Stimulated activated CD8-positive, alpha-beta memory T cell treated with anti-CD3 and anti-CD28 coated beads, Interleukin-7, amount 100 ng/mL, for 48 hours (primary cell): ENCODE measurements at places on chromosomes 16 and 17.

GRCh38 chr16:23922406-23922805 lies 86.6 kb downstream of the PRKCB start:
- DNase-seq = no peak

- peak; percentile 7 for DNase-seq
These were observed 58.3 kb downstream of the SPACA3 start for GRCh38 chr17:33049781-33050414.

DNA sequence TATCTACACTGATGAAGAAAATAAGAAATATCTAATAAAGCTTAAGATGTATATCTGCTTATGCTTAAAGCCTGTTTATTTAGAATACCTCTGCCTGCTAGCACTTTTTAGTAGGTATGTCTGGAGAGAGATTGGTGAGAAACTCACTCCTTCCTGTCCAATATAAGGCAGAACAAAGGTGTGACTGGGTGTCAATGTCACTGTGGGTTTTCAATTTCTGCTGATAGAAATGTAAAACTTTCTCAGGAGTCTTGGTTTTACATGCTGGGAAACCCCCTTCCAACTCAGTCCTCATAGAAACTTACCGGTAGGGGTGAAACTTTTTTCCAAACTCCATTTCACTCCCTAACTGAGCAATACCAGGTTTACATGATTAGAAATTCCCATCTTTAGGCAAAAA lies 17.8 kb upstream of the MPHOSPH6 start:
- DNase-seq = no peak

DNA sequence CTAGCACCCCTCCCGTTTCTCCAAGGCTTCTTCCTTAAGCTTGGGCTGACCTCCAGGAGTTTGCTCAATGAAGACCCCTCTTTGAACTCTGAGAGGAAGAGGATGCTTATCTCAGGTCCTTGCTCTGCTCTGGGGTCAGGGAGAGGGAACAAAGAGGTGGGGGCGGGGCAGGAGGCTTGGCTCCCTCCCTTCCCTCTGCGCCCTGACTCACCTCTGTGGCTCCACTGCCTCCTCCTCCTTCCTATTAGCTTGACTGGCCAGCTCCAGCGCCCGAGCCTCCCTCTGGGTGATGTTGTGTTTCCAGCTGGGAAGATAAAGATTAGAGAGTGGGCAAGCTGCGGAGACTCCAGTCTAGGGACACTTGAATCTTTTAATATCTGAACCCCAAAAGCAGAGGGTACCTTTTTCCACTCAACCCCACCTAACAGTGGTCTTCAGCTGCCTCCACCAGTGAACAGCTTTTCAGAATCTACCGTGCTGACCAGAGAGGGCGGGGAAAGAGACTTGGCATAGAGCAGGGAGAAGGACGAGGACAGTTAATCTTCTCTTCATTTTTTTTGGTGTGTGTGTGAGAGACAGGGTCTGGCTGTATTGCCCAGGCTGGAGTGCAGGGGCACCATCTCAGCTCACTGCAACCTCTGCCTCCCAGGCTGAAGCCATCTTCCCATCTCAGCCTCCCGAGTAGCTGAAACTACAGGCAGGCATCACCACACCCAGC lies 6.7 kb downstream of the GIP start:
- DNase-seq = no peak

DNA sequence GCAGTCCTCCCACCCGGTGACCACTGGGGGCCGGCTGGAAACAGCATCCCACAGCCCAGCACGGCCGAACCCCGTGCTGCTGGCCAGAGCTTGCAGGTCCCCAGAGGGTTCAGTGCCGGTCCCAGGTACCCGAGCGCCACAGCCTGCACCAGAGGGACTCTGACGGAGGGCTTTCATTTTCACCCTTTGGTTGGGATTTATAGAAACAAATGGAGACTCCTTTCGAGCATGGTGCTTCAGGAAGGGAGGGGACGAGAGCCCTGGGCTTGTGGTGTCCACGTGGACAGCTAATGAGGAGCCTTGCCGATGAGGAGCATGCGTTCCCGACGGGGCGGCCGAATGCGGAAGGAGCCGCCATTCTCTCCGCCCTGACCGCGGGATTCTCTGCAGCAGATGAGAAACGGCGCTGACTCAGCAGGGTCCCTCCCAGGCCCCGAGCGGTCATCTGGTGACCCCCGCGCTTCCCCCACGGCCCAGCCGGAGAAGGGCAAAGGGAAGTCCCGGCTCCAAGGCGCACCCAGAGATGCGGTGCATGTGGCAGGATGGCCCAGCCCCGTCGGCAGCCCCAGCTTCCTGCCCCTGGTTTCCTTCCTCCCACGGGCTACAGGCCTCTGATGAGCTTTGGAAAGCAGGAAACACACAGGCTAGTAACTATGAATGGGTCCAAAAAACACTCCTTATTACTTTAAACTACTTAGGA lies 9.8 kb downstream of the SLC38A10 start:
- peak; percentile 52 for DNase-seq

DNA sequence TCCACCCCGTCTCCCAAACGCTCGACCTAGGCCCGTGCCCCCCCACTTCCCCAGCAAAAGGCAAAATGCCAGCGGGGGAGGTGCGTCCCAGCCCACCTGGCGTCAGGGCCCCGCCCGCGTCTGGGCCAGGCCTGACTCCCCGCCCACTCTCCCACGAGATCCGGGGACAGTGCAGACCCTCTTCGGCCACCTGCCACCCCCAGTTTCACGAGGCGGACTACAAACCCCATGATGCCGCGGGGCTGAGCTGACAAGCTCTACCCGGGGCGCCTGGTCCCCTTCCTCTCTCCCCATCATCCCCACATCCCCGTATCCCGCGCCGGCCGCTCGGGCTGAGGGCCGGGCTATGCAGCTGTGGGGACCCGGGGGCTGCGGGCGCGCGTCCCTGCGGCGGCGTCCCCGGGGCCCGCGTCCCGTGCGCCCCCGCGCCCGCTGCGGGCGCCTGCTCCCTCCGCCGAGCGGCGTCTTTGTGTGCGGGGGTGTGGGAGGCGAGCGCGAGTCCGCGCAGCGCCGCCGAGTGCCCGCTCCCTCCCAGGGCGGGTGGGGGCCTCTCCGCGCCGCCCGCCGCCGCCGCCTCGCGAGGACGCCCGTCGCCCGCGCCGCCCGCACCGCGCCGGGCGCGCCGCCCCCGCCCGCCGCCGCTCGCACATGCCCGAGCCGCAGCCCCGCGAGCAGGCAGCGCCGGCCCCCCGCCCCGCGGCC lies at the start of gene ANKRD13B:
Gene ANKRD13B (plus strand): TSS at position 283 of the 702 bp plus-strand sequence. CDS start 490 bp downstream, outside the sequence.
- no peak for DNase-seq

- no peak for DNase-seq
These were observed at the start of gene B3GNT9 for GRCh38 chr16:67150833-67151396. B3GNT9 (minus strand) TSS chr16:67150998; CDS start chr16:67150485, 513 bp downstream.

GRCh38 chr17:73232587-73233373 lies 28.9 kb downstream of the CPSF4L start:
- peak; percentile 3 for DNase-seq

GRCh38 chr16:16073891-16074881 lies 124.8 kb downstream of the ABCC1 start:
- DNase-seq = no peak

DNA sequence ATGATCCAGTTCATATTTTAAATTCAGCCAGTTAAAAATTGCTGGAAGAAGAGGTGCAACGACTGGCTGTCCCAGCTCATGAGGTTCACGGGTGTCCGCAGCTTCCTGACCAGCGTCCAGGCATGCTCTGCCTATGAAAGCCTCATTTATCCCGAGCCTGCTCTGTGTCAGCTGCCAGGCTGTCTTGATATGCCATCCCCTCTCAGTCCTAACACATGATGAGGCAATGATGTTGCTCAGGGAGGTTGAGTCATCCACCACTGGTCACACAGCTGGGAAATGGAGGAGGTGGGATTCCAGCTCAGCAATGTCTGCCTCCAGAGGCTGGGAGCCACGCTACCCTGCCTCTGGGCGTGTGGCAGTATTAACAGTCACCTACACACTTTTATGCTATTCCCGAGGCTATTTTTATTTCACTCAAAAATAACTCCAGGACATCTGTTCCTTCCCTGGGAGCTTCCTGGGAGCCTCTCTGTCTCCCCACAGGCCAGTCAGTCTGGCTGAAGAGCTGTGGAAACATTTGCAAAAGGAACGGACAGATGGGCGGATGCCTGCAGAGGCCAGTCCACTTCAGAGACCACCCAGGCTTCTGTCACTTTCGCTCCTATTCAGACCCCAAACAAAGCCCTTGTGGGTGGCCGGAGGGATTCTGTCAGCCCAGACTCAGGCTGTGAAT lies 22.5 kb downstream of the RAB11FIP4 start:
- DNase-seq = no peak

- DNase-seq = no peak
These were observed 110.3 kb downstream of the SNX29 start for GRCh38 chr16:12086822-12087221.

GRCh38 chr17:8725881-8726876 lies 18.5 kb downstream of the CCDC42 start:
- DNase-seq = no peak

DNA sequence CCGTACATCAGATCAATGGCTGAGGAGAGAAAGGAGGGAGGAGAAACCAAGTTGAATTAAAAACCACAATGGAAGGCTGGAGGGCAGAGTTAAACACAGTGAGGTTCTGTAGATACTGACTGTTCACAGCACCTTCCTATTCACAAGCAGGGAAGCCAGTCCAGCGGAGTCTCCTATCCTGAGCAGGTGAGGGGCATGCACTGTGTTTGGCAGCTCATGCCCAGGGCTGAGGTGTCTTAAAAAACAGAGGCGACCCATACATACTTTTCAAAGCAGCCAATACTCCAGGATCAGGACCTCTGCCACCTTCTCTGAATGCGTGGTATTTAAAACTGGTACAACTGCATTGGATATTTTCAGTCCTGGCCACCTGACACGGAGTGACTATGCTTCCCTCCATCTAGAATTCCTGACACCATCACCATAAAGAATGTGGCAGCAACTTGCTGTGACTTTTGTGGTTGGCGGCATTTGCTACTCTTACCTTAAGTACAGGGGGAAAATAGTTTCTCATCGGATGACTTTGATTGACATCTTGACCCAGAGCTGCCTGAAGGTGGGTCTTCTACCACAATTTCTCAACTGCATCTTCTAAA lies 21.5 kb downstream of the USP22 start:
- DNase-seq = no peak

DNA sequence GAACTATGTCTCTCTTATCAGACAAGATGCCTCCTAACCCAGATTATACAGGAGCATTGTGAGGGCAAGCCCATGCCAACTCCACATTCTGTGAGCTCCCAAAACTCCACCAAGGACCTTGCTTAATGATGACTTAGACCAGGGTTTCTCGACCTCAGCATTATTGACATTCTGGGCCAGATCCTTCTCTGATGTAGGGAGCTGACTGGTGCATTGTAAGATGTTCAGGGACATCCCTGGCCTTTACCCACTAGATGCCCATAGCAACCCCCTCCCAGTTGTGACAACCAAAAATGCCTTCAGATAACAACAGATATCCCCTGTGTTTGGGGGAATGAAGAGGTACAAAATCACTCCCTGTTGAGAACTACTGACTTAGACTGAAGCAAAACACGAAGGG lies 43.6 kb downstream of the HOXB1 start:
- no peak for DNase-seq

- DNase-seq = no peak
These were observed 407 bp downstream of the HS3ST6 start for GRCh38 chr16:1917665-1918350.

GRCh38 chr17:65799454-65799853 lies 238.0 kb upstream of the AXIN2 start:
- no peak for DNase-seq

DNA sequence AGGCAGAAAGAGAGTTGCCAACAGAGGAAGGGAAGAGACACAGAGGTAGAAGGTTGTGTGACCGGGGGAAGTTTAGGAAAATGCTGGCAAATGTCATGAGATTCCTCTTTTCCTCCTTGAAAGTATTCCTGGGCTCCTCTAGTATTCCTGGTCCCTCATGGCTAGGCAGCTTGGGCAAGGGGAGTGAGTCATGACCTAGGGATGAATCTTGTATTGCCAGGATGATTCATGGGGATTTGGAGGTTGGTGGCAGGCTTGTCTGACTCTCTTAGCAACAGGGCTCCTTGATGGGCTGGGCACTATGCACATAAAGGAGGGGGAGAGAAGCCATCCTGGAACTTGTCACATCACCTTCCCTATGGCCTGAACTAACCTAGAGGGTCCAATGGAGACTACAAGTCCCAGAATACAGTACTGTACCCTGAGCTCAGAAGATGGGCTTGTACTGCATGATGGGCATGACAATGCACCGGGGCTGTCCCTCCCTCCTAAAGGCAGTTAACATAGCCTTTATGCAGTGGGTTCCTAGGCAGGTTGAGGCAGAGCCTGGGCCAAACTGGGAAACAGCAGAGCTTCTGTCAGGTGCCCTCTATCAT lies 2.1 kb upstream of the SEZ6 start:
- DNase-seq = no peak

- DNase-seq = no peak
These were observed 21.2 kb downstream of the PEMT start for GRCh38 chr17:17570140-17570797.

- DNase-seq = no peak
These were observed 50.2 kb upstream of the SLC12A3 start for GRCh38 chr16:56814537-56815432.

- no peak for DNase-seq
These were observed 189.4 kb downstream of the WWOX start for GRCh38 chr16:78288888-78289287.

DNA sequence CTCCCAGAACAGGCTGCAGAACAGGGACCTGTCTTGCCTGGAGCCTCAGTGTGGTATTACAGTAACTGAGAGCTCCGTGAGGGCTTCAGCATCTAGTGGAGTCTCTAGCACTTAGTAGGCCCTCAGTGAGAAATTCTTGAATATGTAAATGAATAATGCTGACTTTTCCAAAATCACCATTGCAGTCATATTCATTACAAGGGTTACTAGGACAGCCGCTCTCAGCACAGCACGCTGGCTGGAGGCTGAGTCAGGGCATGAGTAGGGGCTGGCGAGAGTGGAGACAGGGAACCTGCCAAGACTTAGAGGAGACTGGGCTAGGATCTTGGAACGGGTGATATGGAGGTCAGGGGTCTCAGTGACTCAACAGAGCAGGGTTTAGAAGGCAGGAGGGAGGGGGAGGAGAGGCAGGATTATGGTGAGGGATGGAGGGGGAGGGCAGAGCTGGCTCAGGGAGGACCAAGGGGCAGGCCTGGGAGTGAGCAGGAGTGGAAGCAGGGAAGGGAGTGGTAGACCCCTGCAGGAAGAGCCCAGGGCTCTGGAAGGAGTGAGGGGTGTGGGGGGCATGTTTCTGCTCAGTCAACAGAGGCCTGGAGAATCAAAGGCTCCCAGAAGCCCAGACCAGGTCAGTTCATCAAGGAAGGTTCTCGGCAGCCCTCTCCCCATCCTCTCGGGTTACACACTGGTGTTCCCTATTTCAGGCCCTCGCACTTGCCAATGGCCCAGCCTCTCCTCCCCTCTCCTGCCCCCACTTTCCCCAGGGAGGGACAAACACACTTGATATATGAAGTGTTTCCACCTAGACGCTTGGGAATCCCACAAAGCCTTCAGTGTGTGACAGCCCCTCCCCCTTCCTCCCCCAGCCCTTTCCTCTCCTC lies 42.3 kb downstream of the FZD2 start:
- DNase-seq = no peak

GRCh38 chr16:25868106-25868505 lies 176.3 kb downstream of the HS3ST4 start:
- DNase-seq = no peak

GRCh38 chr17:47286198-47286914 lies 32.7 kb downstream of the ITGB3 start:
- DNase-seq = no peak
